ENCODE measurements at places on chromosomes 2 and 18. TPM values are rescaled to one million over a fixed set of nuclear protein-coding genes. Genes with fewer than 3 reads are reported as not detected.

DNA sequence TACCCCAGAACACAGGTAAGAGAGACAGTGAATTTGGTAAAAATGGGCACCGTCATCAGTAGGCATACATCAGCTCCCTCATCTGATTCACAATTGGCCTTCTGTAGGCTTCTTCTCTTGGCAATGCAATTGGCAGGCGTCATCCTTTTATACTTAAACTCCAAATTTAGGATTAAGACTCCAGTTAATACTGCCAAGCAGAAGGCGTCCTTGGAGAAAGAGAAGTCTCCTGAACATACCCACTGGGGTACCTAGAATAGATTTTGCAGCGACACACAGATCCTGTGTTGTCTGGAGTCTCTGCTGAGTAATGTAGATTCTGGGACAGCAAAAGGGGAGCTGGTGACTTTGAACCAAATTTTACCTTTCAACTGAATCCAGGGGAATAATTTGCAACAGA is 592 bp upstream of the METAP1D start:
- no peak for DNase-seq

- no peak for DNase-seq
These were observed 116.5 kb upstream of the FOSL2 start for GRCh38 chr2:28276076-28276618.

DNA sequence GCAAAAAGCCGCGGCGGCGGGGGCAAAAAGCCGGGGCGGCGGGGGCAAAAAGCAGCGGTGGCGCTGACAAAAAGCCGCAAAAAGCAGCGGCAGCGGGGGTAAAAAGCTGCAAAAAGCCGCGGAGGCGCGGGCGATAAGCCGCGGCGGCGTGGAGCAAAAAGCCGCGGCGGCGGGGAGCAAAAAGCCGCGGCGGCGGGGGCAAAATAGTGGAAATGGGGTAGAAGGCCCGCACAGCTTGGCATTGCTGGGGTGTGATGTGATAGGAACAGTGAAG is 450.1 kb downstream of the ANKRD30B start:
- no peak for DNase-seq

- DNase-seq: no peak
These were observed 132.9 kb downstream of the AGPS start for GRCh38 chr2:177525351-177525924.

Gene RGPD8
- 24.3 TPM for total RNA-seq

- no peak for DNase-seq
These were observed 50.6 kb downstream of the CELF4 start for GRCh38 chr18:37514953-37515352.

Gene TMEM247
- not detected for total RNA-seq

- no peak for DNase-seq
These were observed 2.0 kb downstream of the XPO1 start for GRCh38 chr2:61536180-61536571.

GRCh38 chr2:32262105-32262504 is 2.6 kb downstream of the NLRC4 start:
- DNase-seq: no peak

DNA sequence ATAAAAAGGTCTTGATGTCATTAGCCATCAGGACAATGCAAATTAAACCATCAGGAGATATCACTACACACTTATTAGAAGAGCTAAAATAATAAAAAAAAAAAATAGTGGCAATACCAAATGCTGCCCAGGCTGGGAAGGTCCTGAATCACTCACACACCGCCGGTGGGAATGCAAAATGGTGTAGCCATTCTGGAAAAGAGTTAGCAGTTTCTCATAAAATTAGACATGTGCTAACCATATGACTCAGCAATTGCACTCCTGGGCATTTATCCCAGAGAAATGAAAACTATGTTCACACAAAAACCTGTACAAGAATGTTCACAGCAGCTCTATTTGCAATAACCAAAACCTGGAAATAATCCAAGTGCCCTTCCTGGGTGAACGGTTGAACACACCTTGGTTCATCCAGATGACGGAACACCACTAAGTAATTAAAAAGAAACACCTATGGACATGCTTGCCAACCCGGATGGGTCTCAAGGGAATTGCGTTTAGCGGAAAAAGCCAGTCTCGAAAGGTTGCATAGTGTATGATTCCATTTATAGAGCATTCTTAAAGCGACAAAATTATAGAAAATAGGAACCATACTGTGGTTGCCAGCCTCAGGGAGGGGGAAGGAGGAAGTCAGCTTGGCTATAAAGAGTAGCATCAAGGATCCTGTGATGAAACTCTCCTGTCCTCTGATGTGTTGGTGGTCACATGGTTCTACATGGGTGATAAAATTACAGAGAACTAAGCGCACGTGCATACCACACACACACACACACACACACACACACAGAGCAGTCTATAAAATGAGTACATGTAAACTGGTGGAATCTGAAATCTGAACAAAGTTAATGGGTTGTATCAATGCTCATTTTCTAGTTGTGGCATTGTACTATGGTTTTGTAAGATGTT is 4.6 kb downstream of the MBP start:
- DNase-seq: no peak

Gene LAMA3
- total RNA-seq: 74.1 TPM

Gene SERPINB3
- total RNA-seq: not detected

DNA sequence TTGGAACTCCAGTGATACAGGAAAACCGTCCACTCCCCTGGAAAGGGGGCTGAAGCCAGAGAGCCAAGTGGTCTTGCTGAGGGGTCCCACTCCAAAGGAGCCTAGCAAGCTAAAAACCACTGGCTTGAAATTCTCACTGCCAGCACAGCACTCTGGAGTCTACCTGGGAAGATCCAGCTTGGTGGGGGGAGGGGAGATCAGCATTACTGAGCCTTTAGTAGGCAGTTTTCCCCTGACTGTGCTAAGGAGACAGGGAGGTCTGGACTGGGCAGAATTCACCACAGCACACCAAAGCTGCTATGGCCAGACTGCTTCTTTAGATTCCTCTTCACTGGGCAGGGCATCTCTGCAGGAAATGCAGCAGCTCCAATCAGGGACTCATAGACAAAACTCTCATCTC is 510.7 kb upstream of the LRRTM1 start:
- no peak for DNase-seq

DNA sequence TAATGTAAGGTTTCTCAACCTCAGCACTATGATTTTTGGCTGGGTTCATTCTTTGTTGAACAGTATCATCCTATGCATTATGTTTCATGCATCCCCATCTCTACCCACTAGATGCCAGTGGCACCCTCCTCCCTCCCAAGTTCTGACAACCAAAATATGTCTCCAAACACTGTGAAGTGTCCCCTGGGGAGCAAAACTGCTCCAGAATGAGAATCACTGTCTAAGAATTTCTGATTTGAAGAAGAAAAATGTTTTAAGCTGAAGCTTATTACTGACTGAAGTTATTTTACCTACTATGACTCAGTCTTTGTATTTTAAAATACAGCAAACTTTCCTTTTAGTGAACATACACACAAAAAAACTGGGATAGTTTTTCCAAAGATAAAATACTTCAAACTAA is 3.4 kb downstream of the THADA start:
- no peak for DNase-seq

GRCh38 chr2:69483696-69484095 is 46.5 kb upstream of the NFU1 start:
- no peak for DNase-seq

- no peak for DNase-seq
These were observed 71.3 kb upstream of the NRXN1 start for GRCh38 chr2:51103205-51103604.

Gene PRSS56
- total RNA-seq: not detected

DNA sequence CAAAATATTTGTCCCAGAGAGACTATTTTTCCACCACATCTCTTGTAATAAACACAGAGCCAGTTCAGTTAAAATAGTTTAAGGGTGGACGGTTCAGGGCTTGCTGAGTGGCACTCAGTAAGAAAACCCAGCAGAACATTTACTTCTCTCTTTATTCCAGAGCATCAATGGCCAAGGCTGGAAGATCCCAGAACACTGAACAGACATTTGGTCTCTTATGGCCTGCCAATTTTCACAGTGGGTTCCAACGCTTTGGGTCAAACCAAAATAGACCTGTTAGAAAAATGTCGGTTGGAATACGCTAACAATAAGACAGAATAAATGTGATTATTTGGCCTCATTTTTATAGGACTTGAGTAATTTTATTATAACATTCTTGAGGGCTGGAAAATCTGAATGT is 580.3 kb upstream of the TMEFF2 start:
- no peak for DNase-seq

DNA sequence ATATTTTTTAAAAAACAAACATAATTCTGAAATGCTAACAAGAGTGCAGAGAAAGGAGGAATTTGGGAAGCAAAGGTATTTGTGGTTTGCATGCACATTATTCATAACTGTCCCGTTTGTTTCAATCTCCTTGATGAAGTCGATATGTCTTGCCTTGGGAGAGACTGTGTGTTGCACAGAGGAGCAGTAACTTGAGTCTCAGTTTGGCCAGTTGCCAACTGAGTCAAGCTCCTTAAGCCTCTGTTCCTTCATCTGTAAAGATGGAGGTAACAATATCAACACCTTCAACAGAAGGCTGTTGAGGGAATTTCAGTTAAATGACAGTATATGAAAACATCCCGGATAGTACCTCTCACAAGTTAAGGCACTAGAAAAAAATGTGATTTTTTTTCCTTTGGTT is 226.2 kb downstream of the ASXL3 start:
- no peak for DNase-seq

DNA sequence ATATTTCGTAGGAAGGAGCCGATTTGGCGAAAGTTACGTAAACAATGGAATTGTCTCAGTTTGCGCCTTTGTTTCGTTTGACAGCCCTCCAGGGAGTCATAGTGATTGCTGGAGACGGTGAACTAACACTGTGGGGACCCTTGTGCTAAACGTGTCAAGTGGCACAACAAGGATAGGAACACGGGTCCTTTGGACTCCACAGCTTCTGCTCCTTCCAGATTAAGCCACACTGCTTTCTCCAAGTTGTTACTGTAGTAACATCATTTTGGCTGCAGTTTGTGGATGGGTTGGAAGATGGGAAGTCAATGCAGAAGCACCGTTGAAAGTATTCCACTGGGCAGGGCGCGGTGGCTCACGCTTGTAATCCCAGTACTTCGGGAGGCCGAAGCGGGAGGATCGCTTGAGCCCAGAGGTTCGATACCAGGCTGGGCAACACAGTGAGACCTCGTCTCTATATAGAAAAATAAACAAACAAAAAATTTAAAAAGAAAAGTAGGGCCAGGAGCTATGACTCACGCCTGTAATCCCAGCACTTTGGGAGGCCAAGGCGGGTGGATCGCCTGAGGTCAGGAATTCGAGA is 636 bp upstream of the IMMT start:
- DNase-seq: no peak

- DNase-seq: no peak
These were observed 11.8 kb downstream of the PMAIP1 start for GRCh38 chr18:59911600-59911999.

DNA sequence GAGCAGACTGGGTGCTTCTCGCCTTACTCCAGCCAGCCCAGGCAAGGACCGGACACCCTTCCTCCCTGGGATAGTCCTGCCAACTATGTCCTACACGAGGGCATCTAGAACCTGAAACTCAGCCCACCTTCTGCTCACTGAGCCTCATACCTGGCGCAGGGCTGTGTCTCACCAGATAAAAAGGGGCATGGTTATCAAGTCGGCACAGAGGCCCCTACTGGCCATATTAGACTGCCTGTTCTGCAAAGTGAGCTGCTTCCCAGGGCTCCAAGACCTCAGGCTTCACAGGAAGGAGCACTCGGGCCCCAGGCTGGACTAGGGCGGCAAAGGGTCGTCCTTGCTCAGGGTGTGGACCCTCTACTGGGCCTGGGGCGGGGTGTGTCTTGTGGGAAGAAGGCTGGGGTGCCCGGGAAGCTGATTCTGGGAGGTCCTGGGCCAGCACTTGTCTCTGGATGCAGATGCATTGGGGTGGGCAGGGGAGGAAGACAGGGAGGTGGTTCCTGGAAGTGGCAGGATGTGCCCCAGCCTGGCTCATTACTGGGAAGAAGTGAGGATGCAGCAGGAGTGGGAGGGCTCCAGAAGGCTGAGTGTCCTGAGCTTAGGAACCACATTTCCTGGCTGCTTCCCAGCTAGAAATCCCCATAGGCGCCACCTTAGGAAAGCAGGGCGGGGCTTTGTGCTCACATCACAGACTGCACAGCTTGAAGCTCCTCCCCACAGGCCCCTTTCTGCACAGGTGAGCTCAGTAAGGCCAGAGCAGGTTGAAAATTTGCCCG is 19.6 kb downstream of the EHD3 start:
- no peak for DNase-seq

- no peak for DNase-seq
These were observed 107.4 kb downstream of the FTCDNL1 start for GRCh38 chr2:199743415-199744120.

Gene ELAC1
- total RNA-seq: 7.1 TPM

- no peak for DNase-seq
These were observed 1104.4 kb upstream of the CRIM1 start for GRCh38 chr2:35251156-35251555.

GRCh38 chr2:88919087-88919738 is 227.7 kb downstream of the RPIA start:
- peak; percentile 11 for DNase-seq

Gene CABYR
- 1.5 TPM for total RNA-seq

DNA sequence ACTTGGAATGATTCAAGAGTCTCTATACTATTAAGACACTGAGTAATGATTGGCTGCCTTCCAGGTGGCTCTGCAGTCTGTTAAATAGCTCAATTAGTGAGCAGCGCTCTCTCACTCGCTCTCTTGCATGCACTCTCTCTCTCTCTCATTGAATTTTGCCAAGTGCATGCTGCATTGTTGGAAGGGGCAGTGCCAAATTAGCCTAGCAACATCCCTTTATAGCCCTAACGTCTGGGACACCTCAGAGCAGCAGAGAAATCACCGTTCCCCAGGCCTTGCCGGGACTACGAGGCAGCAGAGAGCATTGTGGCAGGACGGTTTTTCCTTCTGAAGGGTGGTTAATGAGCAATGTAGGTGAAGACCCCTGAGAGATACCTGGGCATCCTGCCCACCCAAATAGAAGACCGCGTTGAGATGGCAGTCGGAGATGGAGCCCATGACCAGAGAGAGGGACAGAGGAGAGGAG is 447.6 kb upstream of the POU3F3 start:
- DNase-seq: no peak

Gene VWA3B
- total RNA-seq: not detected

- DNase-seq: no peak
These were observed 98.2 kb upstream of the FZD5 start for GRCh38 chr2:207867905-207868304.

Gene TXNDC2
- 0.20 TPM for total RNA-seq

DNA sequence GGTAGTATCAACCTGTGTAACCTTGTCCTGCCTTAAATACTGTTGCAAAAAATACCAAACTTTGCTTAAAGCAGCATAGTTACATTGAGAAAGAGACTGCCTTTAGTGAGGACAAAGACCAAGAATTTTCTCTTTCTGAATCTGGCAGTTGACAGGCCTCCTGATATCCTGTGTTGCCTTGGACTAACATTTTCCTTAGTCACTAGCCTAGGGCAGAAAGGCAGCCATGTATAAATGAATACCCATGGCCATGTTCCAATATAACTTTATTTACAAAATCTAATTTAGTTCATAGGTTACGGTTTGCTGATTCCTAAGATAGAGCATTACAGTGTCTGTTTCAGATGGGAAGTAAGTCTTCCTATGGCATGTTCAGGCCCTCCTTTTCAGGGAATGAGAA is 895.4 kb downstream of the CNTNAP5 start:
- no peak for DNase-seq

- no peak for DNase-seq
These were observed 4.7 kb upstream of the KRCC1 start for GRCh38 chr2:88059979-88060906.
